Progenitor cell of endocrine pancreas (in vitro differentiated cells): ENCODE measurements at places on chromosomes 5 and 9. TPM values are rescaled to one million over a fixed set of nuclear protein-coding genes. Genes with fewer than 3 reads are reported as not detected.

The ZMAT2 gene
- total RNA-seq = 67.6 and 67.7 TPM in 2 replicates

The SLC36A3 gene
- total RNA-seq = not detected in 2 replicates

The CDC23 gene
- 47.1 and 53.3 TPM in 2 replicates for total RNA-seq

The SPRY4 gene
- 14.8 and 19.4 TPM in 2 replicates for total RNA-seq

The PHF24 gene
- total RNA-seq = 0.29 and 0.38 TPM in 2 replicates

The ST8SIA4 gene
- 5.5 and 6.8 TPM in 2 replicates for total RNA-seq

The HTR4 gene
- total RNA-seq = not detected in 2 replicates

The MCC gene
- total RNA-seq = 17.9 and 18.9 TPM in 2 replicates

The LCN15 gene
- not detected in 2 replicates for total RNA-seq

The SETD9 gene
- total RNA-seq = 15.1 and 17.7 TPM in 2 replicates

The LHX3 gene
- not detected in 2 replicates for total RNA-seq

The ALDH7A1 gene
- total RNA-seq = 233 and 246 TPM in 2 replicates

The ARHGAP26 gene
- total RNA-seq = 21.3 and 24.5 TPM in 2 replicates

The FOXD4L5 gene
- total RNA-seq = 0.24 and 0.29 TPM in 2 replicates

The ANAPC2 gene
- 73.2 and 74.3 TPM in 2 replicates for total RNA-seq

The ZSWIM6 gene
- 33.4 and 35.2 TPM in 2 replicates for total RNA-seq

The GADD45G gene
- 1.8 and 1.9 TPM in 2 replicates for total RNA-seq

The PRDM9 gene
- total RNA-seq = not detected in 2 replicates

The TRIO gene
- total RNA-seq = 163 and 168 TPM in 2 replicates

The GLDC gene
- 11.1 and 11.3 TPM in 2 replicates for total RNA-seq

The PRRC1 gene
- total RNA-seq = 80.9 and 87.1 TPM in 2 replicates

The ZNF883 gene
- total RNA-seq = 14.1 and 16.5 TPM in 2 replicates

The DBH gene
- total RNA-seq = not detected in 2 replicates

The PIP5K1B gene
- total RNA-seq = 1.5 and 2.0 TPM in 2 replicates

The DMAC1 gene
- total RNA-seq = 73.8 and 74.3 TPM in 2 replicates

The FST gene
- total RNA-seq = 1.7 and 2.3 TPM in 2 replicates

The PCDHGC5 gene
- 1.2 and 1.3 TPM in 2 replicates for total RNA-seq

The RASEF gene
- 13.1 and 14.1 TPM in 2 replicates for total RNA-seq

The ECM2 gene
- 0.31 and 0.77 TPM in 2 replicates for total RNA-seq

The CTXN3 gene
- not detected in 2 replicates for total RNA-seq

The WASHC1 gene
- total RNA-seq = 25.4 and 26.1 TPM in 2 replicates

The CCNO gene
- 0.19 TPM in 1 of 2 replicates, not detected in the other for total RNA-seq

The CDH9 gene
- total RNA-seq = not detected in 2 replicates

The DAPK1 gene
- 202 and 228 TPM in 2 replicates for total RNA-seq

The FOXI1 gene
- not detected in 2 replicates for total RNA-seq

The FYB1 gene
- not detected in 2 replicates for total RNA-seq
